Activated CD4-positive, alpha-beta T cell treated with anti-CD3 and anti-CD28 coated beads, Interleukin-2, amount 10 ng/mL, durations not matched to agents 24 days and 14 days (primary cell): ENCODE measurements at places on chromosomes 2 and 18.

DNA sequence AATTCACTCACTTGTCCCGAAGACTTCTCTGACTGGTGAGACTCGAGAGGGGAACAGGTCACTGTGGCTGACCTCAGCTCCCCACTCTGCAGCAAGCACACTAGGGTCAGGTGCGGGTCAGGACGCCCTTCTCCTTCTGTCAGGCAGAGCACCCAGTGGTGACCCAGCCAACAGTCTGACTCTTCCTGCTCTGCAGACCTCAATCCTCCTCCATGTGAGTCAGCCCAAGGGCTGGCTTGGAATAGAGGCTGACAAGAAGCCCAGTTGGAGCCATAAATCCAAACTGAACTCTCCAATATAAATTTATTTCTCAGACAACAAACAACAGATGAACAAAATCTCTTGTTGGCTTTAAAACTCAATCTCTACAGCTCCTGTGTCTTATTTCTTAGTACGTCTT lies 253.1 kb downstream of the SH3BP4 start:
- no peak for DNase-seq

GRCh38 chr2:159086342-159086741 lies 117.9 kb downstream of the TANC1 start:
- DNase-seq = no peak

GRCh38 chr2:74881626-74882298 lies 47.8 kb downstream of the HK2 start:
- DNase-seq = no peak

DNA sequence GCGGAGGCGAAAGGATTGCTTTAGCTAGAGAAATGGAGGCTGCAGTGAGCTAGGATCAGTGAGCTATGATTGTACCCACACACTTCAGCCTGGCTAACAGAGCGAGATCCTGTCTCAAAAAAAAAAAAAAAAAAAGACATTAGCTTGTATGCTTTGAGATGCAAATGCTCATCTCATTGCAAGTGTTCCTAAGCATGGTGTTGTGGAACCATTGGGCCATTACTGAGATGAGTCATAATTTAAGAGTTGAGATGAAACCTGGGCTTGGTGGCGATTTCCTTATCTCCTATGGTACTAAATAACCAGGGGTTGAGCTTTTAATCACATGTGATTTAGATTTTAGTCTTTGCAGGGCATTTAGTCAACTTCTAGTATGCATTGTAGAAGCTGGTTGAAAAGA lies 2.2 kb downstream of the PLEKHA3 start:
- no peak for DNase-seq

- DNase-seq = no peak
Observed at GRCh38 chr18:51623653-51624052, 426.2 kb upstream of the MEX3C start.
